A549 treated with GW870086 at 1 μM for 4 hours (cell line): ENCODE measurements at places on chromosomes 11 and 22. TPM values are rescaled to one million over a fixed set of nuclear protein-coding genes. Genes with fewer than 3 reads are reported as not detected.

BTBD18 gene
- not detected in 5 replicates for total RNA-seq

SCUBE2 gene
- 0.31 to 0.89 TPM (median 0.75 TPM) in 5 replicates for total RNA-seq

MEI1 gene
- 0.53 TPM in 1 of 5 replicates, not detected in the others for total RNA-seq

GGTLC3 gene
- total RNA-seq = not detected in 5 replicates

MMP13 gene
- total RNA-seq = not detected in 5 replicates

CEND1 gene
- total RNA-seq = 1.2 to 2.7 TPM (median 1.9 TPM) in 5 replicates

MIAT gene
- 0.22 to 0.32 TPM (median 0.23 TPM) in 5 replicates for total RNA-seq

RASL10A gene
- 0.36 to 0.62 TPM (median 0.52 TPM) in 3 of 5 replicates, not detected in the others for total RNA-seq

CHADL gene
- total RNA-seq = not detected in 5 replicates

CARNS1 gene
- total RNA-seq = 0.14 to 0.19 TPM (median 0.14 TPM) in 5 replicates

MMP27 gene
- total RNA-seq = not detected in 5 replicates

SLC17A6 gene
- total RNA-seq = not detected in 5 replicates

PLAAT4 gene
- total RNA-seq = 1.8 to 4.4 TPM (median 2.1 TPM) in 5 replicates

YAP1 gene
- total RNA-seq = 57.0 to 71.4 TPM (median 65.6 TPM) in 5 replicates

XBP1 gene
- 54.6 to 63.1 TPM (median 56.8 TPM) in 5 replicates for total RNA-seq

PRODH gene
- total RNA-seq = 0.89 to 1.6 TPM (median 0.97 TPM) in 5 replicates

ZNRD2 gene
- total RNA-seq = 65.2 to 81.7 TPM (median 80.6 TPM) in 5 replicates

MB gene
- total RNA-seq = 6.3 to 8.6 TPM (median 7.7 TPM) in 5 replicates

HARBI1 gene
- total RNA-seq = 5.0 to 7.0 TPM (median 5.8 TPM) in 5 replicates

MRGPRX3 gene
- total RNA-seq = not detected in 5 replicates

LYVE1 gene
- total RNA-seq = 0.27 to 0.84 TPM (median 0.51 TPM) in 5 replicates

PRR33 gene
- total RNA-seq = not detected in 5 replicates

VPREB1 gene
- total RNA-seq = not detected in 5 replicates

GLB1L3 gene
- total RNA-seq = 0.05 TPM in 1 of 5 replicates, not detected in the others

OR52N1 gene
- total RNA-seq = not detected in 5 replicates

TTLL1 gene
- total RNA-seq = 1.9 to 2.6 TPM (median 2.4 TPM) in 5 replicates

RAB39A gene
- 0.15 to 0.72 TPM (median 0.39 TPM) in 5 replicates for total RNA-seq

TCN2 gene
- 4.7 to 5.8 TPM (median 5.3 TPM) in 5 replicates for total RNA-seq

SPI1 gene
- 0.15 TPM in 1 of 5 replicates, not detected in the others for total RNA-seq

CASP1 gene
- 0.11 to 0.56 TPM (median 0.29 TPM) in 4 of 5 replicates, not detected in the other for total RNA-seq

CDC45 gene
- 24.0 to 27.8 TPM (median 26.5 TPM) in 5 replicates for total RNA-seq

CRYBA4 gene
- not detected in 5 replicates for total RNA-seq

OR5AP2 gene
- total RNA-seq = not detected in 5 replicates

MS4A7 gene
- total RNA-seq = not detected in 5 replicates

LDLRAD3 gene
- 22.8 to 27.8 TPM (median 25.6 TPM) in 5 replicates for total RNA-seq

TRPC6 gene
- total RNA-seq = 0.67 to 1.0 TPM (median 0.79 TPM) in 5 replicates

DCDC1 gene
- total RNA-seq = 0.37 to 0.78 TPM (median 0.51 TPM) in 5 replicates

BLID gene
- 0.16 to 0.17 TPM in 2 of 5 replicates, not detected in the others for total RNA-seq

RNF169 gene
- 4.0 to 5.5 TPM (median 5.1 TPM) in 5 replicates for total RNA-seq

OR8G5 gene
- total RNA-seq = not detected in 5 replicates

RAB36 gene
- 6.6 to 8.3 TPM (median 7.3 TPM) in 5 replicates for total RNA-seq

TRIM48 gene
- 0.09 TPM in 1 of 5 replicates, not detected in the others for total RNA-seq

IPO7 gene
- total RNA-seq = 76.4 to 105 TPM (median 101 TPM) in 5 replicates

ELP4 gene
- 6.5 to 9.2 TPM (median 8.5 TPM) in 5 replicates for total RNA-seq

MUC2 gene
- 0.07 to 0.24 TPM (median 0.11 TPM) in 5 replicates for total RNA-seq

APOA1 gene
- 0.24 to 0.49 TPM in 2 of 5 replicates, not detected in the others for total RNA-seq

LRP5 gene
- 33.2 to 56.8 TPM (median 50.8 TPM) in 5 replicates for total RNA-seq
